NAMALWA (cell line): ENCODE measurements at places on chromosomes 6 and 20.

DNA sequence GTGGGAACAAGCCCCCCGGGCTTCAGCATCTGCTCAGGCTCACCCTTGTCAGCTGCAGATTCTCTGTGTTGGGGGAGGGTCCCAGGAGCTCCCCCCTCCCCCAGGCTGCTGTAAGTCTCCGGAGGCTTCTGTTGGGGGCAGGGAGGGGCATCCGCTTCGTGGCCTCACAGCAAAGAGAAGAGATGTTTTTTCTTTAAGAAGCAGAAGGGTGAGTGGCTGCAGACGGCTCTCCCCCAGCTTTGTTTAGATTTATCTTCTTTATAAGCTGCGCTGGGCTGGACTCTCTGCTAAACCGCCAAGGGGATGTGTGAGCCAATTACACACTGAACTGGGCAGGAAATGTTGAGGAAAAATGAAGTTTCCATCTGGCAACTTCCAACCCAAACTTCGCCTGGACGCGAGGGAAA is 48.7 kb upstream of the GATA5 start:
- DNase-seq: no peak

GRCh38 chr20:6744180-6744579 is 23.3 kb upstream of the BMP2 start:
- no peak for DNase-seq

DNA sequence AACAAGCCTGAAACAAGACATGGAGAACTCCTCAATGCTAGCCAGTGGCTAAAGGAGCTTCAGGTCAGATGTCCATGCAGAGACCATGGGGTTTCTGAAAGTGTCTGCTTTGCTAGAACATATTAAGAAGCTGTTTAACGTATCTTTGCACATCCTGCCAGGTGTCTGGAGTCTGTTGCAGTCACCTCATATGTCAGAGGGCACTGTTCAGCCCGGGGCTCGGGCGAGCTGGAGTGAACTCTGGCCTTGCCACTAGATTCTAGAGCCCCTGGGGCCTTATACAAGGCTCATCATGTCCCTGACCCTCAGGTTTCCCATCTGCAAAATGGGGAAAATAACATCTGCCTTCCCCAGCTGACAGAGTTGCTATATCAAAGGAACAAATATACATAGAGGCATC is 59.0 kb downstream of the PRDM1 start:
- DNase-seq: peak; percentile 29

GRCh38 chr6:16480763-16481560 is 242.6 kb downstream of the GMPR start:
- DNase-seq: no peak

DNA sequence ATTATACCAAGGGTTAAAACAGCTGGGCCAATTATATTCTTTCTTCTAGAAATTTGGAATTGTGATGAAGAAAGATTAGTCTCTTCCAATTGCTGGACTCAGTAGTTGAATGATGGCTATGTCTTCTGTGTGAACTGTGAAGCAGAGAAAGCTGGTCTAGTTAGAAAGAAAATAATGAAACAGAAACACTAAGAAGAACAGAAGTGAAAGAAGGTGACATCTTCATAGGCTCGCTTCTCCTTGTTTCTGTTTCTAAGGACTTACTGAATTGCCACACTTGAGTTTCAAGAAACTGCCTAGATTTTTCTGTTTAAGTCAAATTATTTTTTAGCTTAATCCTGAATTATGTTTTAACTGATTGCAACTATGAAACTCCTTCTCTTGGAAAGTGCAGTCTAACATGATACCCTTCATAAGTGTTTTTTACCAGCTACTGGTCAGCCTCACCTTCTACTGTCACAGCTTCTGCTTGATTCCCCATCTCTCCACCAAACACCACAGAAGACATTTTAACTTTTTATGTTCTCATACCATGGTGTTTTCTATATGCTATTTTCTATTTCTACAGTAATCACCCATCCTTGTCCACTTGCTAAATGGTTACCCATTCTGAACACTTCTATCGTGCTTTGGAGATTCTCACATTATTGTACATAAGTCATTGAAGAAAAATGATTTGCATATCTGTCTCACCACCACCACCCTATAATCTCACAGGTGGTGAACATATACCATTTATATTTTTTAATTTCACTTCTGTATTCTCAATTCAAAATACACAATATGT is 268.8 kb downstream of the GRIK2 start:
- no peak for DNase-seq

DNA sequence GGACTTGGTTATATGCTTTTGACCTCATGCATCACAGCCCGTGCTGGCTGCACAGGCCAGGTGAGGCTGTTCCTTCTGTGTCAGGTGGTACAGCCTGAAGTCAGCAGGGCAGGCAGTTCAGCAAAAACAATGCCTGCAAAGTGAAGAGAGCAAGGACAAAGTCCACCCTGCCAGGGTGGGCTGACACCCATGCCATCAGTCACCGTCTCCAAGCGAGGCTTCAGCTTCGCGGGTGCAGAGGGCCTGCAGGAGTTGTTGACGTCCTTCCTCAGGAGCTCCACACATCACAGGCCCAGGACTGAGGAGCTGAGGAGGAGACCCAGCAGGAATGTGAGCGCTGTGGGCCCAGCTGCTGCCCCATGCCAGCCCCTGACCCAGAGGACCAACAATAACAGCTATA is 111.3 kb downstream of the SASH1 start:
- DNase-seq: no peak

- no peak for DNase-seq
Measured at GRCh38 chr20:9884061-9884460, 45.2 kb upstream of the PAK5 start.

DNA sequence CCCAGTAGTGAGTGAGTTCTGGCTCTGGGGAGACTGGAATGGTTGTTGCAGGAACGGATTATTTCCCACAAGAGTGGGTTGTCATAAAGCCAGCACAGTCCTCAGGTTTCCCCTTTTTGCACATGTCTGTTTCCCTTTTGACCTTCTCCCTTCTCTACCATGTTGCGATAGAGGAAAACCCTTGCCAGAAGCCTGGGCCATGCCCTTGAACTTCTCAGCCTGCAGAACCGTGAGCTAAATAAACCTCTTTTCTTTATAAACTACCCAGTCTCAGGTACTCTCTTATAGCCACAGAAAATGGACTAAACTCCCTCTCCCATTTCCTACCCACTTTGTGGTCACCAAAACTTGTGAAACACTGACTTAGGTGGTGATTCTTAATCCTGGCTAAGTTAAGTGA is 7.2 kb upstream of the PPP1R16B start:
- DNase-seq: no peak

- no peak for DNase-seq
Measured at GRCh38 chr6:169212436-169212835, 41.2 kb downstream of the THBS2 start.

DNA sequence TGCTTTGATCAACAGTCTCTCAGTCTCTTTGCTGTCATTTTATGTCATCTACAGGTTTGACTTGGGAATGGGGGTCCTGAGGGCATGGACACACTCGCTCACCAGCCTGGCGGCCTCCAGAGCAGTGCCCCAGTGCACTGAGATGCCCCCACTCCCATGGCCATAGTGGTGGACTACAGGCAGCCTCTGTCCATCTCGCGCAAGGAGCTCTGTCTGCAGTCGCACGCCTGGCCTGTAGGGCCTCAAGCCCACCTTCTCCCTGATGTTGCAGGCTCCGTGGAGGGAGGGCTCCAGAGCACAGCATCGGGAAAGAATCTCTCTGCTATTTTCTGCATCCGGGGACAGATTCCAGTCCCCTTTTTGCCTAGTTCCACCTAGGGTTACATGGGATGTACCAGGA is 22.6 kb downstream of the DDO start:
- no peak for DNase-seq

- DNase-seq: no peak
Measured at GRCh38 chr20:51386586-51386985, 155.9 kb downstream of the NFATC2 start.

GRCh38 chr20:21272679-21273078 is 30.5 kb upstream of the XRN2 start:
- no peak for DNase-seq

DNA sequence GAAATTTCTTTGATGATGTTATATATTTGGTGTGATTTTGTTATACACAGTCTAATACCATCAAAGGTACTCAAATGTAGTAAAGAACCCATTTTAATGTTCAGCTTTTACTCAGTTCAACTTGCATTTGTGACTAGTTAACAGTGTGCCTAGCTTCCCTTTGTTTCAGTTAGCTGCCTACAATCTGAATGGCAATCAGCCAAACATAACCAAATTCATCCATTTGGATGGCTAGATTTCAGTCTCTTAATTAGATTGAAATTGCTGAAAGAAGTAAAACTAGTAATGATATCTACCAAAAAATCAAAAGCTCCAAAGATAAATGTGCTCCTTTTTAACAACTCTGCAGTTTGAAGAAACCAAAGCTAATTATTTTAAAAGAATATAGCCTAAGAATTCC is 6.9 kb downstream of the EPHA7 start:
- no peak for DNase-seq

GRCh38 chr6:161836643-161837448 is 563.0 kb upstream of the AGPAT4 start:
- DNase-seq: no peak

DNA sequence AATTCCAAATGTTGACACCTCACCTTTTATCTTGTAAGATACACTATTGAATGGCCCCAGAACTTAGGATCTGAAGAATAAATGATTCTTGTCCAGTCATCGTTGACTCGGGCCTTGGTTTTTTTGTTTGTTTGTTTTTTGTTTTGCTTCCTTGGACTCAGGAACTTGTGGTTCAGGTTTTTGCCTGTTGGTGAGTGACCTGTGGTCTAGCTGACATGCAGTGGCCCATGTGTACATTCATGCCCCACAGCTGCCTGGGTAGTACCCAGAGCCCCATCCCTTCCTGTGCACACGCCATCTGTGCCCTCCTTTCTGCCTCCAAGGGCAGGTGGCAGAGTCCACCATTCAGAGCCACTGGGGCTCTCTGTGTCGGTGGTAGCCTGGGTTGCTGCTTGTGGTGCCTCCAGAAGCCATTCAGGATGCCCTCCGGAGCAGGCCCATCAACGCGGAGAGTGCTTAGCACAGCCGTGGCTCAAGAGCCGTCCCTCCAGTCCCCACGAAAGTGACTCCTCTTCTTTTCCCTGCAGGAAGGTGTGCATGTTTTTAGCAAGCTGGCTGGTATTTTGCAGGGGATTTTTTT is 85.9 kb downstream of the SYNJ2 start:
- DNase-seq: no peak

GRCh38 chr20:46324960-46325703 is 16.8 kb upstream of the CDH22 start:
- DNase-seq: peak; percentile 52

DNA sequence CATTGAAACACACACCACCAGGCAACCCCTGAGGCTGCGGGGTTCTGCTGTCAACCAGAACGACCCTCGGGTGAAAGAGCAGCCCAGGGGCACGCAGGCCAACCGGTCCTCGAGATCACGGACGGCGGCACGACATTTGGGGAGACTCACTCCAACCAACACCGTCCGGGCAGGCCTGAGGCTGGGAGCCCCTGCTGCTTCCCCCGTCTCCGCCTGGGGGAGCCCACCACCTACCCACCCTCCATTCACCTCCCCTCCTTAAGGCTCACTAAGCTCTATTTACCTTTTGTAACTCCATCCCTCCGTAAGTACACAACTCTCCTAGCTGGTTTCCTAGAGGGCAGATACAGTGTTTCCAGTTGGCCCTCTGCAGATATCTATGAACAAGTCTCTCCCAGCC is 971.3 kb upstream of the DEFB115 start:
- DNase-seq: peak; percentile 0

DNA sequence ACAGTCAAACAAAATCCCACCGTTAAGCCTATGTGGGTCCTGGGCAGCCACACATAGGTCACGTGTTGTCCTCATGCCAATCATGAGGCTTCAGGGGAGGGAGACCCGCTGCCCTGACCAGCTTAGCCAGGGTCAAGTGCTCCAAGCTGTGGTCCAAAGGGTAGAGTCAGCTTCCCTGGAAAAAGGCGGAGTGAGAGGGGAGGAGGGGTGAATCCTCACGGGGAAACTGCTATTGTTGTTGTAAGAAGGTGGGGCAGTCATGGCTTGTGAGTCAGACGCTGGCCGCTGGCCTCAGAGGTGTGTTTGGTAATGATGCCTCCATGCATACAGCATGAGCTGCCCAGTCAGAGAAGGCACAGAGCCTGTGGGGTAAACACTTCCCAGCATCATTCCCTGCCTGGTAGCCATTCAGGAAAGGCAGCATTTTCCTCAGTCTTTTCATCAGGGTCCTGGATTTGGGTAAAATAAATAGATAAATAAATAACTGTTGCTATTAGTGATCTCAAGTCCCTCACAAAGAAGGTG is 8.7 kb downstream of the CST3 start:
- DNase-seq: no peak

DNA sequence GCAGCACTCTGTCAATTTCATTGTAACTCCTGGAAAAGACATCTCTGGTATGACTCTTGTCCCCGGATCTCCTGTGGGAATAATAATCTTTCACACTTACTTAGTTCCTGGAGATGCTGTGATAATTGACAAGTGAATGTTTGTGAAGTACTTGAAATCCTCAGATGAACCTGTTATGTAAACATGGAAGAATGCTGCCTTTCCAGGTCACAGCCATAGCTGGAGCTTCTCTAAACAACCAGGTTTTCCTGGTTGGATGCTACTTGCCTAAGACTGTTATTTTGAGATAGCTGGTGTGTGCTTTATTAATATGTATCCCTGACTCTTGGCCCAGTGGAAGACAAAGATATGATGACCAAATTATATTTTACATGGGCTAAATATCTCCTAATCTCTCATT is 228.6 kb downstream of the KCNQ5 start:
- DNase-seq: no peak

GRCh38 chr20:5674176-5674660 is 76.0 kb upstream of the SHLD1 start:
- DNase-seq: peak; percentile 86

- DNase-seq: no peak
Measured at GRCh38 chr6:41336824-41337223, 1.4 kb downstream of the NCR2 start.

GRCh38 chr6:155349129-155349528 is 34.8 kb upstream of the TFB1M start:
- no peak for DNase-seq

DNA sequence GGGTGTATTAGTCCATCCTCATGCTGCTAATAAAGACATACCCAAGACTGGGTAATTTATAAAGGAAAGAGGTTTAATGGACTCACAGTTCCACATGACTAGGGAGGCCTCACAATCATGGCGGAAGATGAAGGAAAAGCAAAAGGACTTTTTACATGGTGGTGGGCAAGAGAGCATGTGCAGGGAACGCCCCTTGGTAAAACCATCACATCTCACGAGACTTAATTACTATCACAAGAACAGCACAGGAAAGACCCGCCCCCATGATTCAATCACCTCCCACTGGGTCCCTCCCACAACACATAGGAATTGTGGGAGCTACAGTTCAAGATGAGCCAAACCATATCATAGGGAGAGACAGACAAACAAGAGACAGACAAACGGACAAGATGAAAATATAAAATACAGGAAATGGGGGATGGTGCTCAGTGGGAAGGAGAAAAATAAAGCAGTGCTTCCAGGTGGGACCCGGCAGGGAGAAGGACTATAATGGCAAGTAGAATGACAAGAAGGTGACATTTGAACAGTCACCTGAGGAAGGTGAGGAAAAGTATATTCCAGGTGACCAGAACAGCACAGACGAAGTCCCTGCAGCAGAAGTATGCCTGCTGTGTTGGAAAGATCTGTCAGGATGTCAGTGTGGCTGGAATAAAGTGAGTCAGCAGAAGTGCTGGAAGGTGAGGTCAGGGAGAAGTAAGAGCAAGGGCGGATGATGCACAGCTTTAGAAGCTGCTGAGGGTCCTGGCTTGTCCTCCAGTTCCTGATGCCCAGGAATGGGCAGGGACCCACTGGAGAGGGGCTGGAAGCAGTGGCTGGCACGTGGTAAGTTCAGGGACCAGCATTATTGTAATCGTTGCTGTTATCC is 61.1 kb downstream of the SLC2A10 start:
- no peak for DNase-seq
